Activated T-helper 1 cell treated with anti-CD3 and anti-CD28 coated beads, Interleukin-2, amount 50 U/mL, for 16 hours (primary cell): ENCODE measurements at places on chromosomes 4 and X.

GRCh38 chr4:90061881-90062280, 65.3 kb upstream of the CCSER1 start:
- DNase-seq: no peak

GRCh38 chr4:123524958-123525628, 128.5 kb downstream of the SPRY1 start:
- DNase-seq: no peak

DNA sequence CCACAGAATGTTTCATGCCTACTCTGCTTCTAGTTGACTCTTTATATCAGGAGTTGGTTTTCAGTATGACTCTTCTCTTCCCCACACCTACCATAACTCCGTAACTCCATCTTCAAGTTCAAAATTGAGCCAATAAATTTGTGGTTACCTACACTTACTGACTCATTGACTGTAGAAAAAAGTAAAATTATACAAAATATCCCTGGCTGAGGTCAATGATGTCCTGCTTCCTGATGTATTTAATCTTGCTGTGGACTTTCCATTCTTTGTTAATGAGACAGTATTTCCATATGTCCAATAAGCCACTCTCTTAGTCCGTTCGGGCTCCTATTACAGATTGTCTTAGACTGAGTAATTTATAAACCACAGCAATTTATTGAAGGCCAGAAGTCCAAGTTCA, 9.9 kb upstream of the NLGN4X start:
- no peak for DNase-seq

GRCh38 chrX:402857-403256, 16.1 kb upstream of the PPP2R3B start:
- DNase-seq: no peak

DNA sequence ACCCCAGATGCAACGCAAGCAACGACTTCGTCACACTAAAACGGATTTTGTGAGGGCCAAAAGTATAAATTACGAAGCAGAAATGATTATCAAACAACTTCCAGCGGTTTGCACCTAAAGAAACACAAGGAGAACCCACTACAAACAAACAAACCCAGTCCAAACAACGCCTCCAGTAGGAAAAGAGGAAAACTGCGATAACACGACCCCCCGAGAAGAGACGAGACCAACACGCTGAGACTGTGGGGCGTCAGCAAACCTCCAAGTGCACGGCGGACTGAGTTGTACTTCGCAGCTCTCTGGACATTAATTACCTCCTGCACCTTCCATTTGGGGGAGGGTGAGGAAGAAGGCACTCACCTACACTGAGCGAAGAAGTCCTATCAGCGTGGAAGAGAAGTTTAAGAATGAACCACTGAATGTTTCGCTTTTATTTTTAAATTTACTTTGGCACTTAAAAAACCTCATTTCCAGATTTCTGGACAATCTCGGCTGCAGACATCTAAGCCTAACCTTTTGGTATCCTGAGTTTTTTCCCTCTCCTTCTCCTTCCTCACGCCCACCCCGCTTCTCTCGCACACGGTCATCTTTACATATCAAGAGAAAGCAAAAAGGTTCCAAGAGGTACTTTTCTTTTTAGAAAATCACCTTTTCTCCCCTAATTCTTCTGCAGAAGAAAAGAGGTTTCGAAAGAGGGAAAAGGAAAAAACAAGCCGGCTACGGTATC, at the start of gene MAB21L2:
TSS of gene MAB21L2 (plus strand) at position 6 of the 727 bp plus-strand sequence. CDS start 879 bp downstream, outside the sequence.
- DNase-seq: no peak

- no peak for DNase-seq
Measured at GRCh38 chrX:140765043-140765784, 55.7 kb downstream of the LINC00632 start.

DNA sequence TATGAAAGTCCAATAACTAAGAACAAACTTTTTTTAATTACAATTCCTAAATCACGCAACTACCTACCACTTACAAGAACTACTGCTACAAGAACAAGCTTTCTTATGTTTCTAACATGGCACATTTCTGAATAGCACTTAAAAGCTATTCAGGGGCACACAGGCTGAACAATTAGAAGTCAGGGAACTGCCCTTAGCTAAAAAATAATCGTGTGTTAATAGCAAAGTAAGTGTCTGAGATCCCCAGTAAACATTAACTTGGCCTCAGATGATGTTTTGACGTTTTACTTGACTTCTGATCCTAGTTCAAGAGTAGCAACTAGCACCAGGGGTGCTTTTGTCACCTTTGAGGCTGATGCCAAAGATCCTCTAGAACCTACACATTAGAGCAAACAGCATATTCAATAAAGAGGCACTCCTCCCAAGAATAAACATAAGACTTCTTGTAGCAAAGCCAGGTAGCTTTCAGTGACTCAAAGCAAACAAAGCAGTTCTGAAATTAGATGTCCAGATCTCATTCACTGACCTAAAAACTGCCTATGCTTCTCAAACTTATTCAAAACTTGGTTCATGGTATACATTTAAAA, 16.2 kb downstream of the SPOCK3 start:
- no peak for DNase-seq

DNA sequence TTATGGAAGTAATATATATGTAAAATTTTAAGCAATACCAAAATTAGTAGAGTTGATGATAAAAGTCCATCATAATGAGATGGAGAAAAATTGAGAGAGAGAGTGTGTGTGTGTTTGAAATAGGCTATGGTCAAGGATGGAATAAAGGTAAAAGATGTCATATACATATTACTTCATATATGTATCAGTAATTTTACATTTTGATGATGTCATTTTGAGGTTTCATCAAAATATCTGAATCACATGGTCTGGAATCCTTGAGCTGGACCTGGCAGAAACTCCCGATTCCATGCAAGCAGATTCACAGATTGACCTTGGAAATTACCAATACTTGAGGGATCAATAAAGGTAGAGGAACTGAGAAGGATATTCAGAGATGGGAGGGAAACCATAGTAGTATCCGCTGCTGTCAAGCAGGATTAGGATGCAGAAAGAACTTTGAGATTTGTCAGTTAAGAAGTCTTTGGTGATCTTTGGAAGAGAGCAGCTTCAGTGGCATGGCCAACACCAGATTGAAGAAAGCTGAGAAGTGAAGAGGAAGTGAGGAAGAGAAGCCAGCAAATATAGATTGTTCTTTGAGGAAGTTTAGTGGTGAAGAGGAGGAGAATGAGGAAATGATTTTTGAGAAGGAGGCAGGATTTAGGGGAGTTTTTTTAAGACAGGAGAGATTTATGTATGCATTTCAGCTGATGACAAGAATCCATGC, 21.5 kb downstream of the DNAAF6 start:
- no peak for DNase-seq

DNA sequence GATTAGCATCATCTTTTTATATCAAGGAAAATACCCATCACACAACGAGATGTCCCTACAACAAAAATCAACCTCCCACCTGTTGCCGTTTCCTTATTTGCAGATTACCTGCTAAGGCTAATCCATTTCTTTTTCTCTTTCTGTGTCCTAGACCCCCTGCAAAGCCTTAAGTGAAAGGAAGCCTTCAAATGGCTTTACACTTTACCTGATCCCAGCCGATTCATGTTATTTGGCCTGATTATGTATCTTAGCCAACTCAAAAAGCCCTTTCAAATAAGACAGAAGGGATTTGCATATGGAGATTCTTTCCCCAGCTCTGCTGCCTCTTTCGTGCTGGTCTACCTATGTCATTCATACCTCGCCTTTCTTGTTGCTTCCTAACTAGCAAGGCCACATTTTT, 14.4 kb downstream of the ABCG2 start:
- no peak for DNase-seq

DNA sequence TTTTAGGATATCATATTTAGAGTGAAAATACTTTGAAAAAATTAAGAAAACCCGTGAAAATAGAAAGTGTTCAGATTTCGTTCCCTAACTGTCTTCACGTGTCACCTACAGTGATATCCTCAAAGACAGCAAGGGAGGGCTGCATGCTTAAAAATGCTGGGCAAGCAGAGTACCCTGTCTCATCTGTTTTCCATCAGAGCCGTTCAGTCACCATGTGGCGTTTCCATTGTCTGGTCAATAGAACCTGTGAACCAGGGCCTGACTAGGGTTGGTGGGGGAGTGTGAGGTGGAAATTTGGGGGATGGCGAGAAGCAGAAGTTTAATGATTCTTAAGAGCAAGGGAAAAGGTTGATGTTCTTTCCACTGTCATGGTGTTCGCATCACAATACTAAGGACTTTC, 173.9 kb downstream of the BMPR1B start:
- DNase-seq: no peak

DNA sequence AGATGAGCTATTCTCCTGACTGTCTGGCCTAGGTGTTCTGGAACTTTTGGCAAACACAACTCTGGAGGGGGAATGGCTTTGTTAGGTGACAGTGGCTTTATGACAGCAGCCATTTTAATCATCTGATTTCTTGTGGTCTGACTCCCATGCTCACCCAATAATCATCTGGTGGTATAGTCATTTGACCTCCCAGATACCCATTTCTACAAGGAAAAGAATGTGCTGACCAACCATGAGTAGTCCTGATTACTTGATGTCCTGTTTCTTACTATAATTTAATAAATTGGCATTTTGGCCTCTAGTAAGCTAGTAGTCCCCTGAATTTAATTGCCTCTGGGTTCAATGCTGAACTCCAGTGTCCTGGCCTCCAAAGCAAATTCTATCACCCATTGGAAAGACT, 109.9 kb upstream of the DUSP21 start:
- no peak for DNase-seq

DNA sequence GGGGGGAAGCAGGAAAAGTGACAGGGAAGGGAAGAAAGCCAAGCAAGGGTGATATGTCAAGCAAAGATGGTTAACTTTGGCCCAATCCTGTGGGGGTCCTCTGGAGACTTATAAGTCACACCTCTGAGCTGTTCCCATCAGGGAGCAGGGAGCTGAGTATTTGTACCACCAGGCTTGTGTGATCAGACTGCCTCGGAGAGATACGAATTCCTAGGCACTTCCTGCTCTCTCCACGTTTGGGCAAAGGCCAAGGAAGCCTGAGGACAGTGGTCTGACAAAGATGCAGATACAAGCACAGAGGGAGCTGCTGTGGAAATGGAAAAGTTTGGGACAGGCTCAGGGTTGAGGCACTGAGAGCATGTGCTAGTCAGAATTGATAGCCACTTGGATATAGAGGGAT, 10.4 kb upstream of the PPP3CA start:
- DNase-seq: no peak

- no peak for DNase-seq
Measured at GRCh38 chr4:14076776-14077175, 449.3 kb upstream of the BOD1L1 start.

GRCh38 chr4:101724093-101724492, 66.4 kb upstream of the BANK1 start:
- no peak for DNase-seq

GRCh38 chr4:184280591-184281071, 63.0 kb upstream of the ENPP6 start:
- DNase-seq: no peak

GRCh38 chr4:15131551-15131950, 129.3 kb downstream of the CPEB2 start:
- no peak for DNase-seq

DNA sequence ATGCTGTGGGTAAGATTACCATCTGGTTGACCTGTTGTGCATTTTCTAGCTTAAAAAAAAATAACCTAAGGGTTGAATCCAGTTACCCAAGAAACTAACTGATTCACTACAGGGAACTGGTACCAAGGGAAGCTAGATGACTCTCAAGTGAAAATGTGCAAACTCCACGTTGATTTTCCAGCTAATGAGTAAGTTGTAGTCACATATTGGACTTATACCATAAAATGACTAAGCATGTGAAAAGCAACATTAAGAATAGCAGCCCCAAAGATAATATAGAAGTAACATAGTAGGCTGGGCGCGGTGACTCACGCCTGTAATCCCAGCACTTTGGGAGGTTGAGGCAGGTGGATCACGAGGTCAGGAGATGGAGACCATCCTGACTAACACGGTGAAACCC, 270.9 kb downstream of the SPRY1 start:
- no peak for DNase-seq

GRCh38 chrX:23195761-23196160, 138.9 kb upstream of the PTCHD1 start:
- DNase-seq: no peak
